GDM1 (cell line): ENCODE measurements at places on chromosomes 12 and 14.

GRCh38 chr12:115296613-115297198 is 612.7 kb upstream of the TBX3 start:
- DNase-seq: no peak

- no peak for DNase-seq
Observed at GRCh38 chr14:26200687-26201086, 397.1 kb downstream of the NOVA1 start.

DNA sequence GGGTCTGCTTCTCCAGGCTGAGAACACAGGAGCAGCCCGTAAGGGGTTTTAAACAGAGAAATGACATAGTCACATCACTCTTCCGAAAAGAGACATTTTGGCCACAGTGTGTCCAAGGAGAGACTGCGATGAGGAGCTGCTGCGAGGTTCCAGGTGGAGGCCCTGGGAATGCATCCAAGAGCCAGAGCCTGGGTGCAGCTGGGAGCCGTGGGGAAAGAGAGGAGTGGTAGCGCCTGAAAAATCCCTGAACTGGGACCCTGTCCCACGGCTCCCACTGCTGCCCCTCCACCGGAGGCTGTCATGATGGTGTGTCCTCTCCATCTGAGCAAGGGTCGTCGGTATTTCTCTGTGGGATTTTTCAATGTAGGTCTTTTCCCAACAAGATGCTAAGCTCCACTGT is 146.9 kb downstream of the BCL11B start:
- DNase-seq: no peak

- peak; percentile 44 for DNase-seq
Observed at GRCh38 chr12:117236456-117237001, 46.3 kb upstream of the FBXO21 start.

DNA sequence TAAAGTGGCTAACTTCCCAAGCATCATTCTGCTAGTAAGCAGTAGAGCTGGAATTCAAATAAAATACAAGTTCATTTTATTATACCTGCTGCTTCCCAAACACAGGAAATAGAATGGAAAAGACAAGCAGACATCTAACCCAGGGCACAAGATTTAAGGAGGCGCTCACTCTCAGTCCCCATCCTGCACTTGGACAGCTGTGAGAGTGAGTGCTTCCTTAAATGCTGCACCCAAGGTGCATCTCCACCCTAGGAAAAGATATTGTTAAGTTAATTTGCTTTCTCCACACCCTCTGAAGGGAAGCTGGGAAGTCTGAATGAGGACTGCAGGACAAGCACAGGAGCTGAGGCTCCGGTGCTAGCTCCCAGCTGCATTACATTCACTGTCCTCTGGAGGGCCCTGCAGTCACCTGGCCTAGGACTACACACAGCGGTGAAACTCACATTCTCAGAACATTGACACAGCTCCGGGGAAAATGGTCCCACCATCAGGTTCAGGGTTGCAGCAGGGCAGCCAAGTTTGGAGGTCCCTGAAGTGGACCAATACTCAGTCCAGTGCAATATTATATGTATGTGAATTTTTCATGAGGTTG is 14.2 kb downstream of the HEBP1 start:
- peak; percentile 12 for DNase-seq

GRCh38 chr14:94342334-94342934 is 19.3 kb upstream of the SERPINA6 start:
- DNase-seq: no peak

- no peak for DNase-seq
Observed at GRCh38 chr12:81888106-81888740, 129.1 kb upstream of the PPFIA2 start.

DNA sequence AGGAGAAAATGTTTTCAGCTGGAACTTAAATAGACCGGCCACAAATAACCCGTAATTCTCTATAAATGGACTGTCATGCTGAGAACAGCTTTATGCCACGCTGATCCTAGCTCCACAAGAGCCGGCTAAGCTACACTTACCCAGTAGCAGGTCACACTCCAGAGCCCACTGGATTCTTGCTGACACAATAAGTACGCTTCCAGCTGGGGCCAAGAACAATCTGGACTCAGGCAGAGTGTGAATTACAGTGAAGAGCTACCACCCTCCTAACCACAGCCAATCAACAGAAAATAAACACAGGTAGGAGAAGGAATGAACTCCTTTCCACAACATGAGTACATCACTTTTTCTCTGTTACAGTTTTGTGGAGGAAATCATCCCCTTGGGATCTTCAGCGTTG is 531.3 kb downstream of the GALC start:
- DNase-seq: no peak

DNA sequence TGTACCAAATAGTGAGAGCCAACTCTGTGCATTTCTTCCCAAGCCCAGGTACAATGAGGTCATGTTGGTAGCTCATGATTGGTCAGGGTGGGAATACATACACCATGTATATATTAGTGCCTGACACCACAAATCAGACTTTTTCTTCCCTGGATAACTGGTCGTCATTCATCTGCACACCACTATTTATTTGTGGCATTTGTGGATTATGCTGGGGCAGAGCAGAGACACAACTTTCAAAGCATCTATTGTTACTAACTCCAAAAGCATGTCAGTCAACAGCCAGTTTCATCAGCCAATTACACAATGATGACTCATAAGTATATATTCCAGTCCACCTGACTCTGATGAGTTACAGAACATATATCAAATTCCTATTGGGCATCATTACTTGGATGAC is 181.7 kb downstream of the ADAMTS20 start:
- DNase-seq: no peak

GRCh38 chr12:46914336-46914735 is 88.5 kb upstream of the SLC38A4 start:
- no peak for DNase-seq

- DNase-seq: no peak
Observed at GRCh38 chr14:68232300-68233055, 412.9 kb downstream of the RAD51B start.

GRCh38 chr12:44098786-44099185 is 262.9 kb downstream of the TMEM117 start:
- no peak for DNase-seq

DNA sequence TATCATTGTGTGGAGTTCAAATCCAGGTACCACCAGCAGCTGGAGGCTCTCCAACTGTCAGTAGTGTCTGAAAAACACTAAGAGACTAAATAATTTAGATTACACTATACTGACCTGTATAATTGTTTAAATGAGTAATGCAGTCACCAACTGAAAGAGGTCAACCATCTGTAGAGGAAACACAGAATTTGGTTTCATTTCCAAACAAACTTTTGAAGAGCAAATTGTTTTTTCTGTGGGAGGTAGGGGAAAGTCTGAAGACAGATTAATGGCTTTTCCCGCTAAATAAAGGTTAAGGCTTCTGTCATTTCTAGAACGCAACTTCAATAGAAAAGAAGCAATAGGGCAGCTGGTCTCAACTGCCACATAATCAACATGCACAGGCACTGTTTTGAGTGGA is 462.6 kb downstream of the PRKD1 start:
- no peak for DNase-seq

- no peak for DNase-seq
Observed at GRCh38 chr12:82057770-82058169, 298.6 kb upstream of the PPFIA2 start.

- no peak for DNase-seq
Observed at GRCh38 chr12:72031066-72031465, 92.4 kb downstream of the TPH2 start.
